ENCODE measurements at places on chromosomes 5 and 9.

GRCh38 chr5:62431735-62432620 is 19.4 kb downstream of the IPO11 start:
- no peak for DNase-seq

DNA sequence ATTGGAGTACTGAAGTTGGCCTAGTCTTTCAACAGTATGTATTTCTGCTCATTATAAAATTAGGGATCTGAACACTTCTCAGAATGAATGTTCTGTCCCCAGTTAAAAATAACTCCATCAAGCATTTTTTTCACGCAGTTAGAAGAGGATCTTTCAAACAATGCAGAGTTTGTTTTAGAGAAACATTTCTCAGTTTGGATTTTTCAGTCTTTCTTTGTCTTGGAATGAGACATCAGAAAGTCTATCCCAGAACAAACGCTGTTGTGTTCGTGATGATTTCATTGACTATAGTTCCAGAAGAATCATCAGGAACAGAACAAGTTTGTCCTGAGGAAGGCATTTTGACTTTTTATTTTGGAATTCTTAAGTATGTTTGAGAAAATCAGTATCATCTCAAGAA is 218.7 kb downstream of the ARRDC3 start:
- DNase-seq, result no peak

DNA sequence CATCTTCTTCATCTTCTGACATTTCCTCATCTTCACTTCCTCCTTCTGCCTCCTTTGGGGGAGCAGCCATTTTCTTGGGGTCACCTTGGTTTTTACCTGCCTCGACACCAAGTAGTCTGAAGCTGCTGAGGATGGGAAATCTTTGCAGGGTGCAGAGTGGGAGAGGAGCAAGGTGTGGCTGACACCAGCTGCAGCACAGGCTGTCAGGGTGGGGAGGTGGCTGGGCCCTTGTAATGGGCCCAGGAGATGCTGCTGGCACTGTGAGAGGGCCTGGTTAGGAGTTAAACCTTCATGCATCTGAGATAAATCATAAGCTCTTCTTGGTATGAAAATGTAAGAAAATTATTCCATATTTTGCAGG is 7.7 kb downstream of the RABL6 start:
- DNase-seq, result no peak

DNA sequence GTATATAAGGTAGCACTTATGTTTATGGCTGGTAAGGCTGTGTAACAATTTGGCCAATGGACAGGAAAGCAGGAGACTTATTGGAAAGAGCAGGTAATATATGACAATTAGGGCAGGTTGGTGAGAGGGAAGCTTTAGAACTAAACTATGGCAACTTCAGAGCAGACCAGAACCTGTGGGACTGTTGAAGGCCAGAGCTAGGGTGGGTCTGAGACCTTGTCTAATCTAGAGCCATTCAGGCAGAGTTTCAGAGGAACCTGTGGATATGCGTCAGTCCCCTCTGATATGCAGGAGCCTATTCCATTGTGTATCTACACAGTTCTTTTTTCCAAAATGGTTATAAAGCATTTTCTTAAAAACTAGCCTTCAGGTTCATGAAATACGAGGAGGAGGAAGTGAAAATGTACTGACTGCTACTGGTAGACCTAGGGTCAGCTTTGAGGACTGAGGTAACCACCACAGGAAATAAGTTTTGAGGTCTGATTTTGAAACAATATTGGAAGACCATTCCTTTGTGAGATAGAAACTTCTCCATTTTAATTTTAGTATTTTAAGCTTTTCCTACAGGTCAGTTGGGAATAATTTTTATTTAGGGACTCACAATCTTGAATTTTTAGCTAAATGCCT is 37.6 kb downstream of the ELL2 start:
- DNase-seq, result no peak

DNA sequence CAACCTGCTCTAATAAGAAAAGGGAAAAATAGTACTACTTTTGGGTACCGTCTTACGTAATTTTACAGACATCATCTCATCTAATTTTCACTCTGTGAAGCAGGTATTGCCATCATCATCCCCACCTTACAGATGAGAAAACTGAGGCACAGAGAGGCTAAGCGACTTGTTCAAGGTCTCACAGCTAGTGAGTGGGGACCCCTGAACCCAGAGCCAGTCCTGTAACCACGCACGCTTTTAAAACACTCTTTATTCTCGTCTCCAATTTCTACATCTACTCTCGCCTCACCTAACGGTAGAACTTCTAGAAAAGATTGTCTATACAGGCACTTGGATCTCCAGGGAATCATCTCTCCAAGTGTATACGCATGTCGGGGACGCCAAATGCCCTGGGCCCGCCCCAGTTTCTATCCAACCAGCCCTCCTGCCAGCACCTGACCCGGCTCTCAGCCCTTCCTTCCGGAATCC is 1.5 kb upstream of the TRAF1 start:
- peak; percentile 67 for DNase-seq

DNA sequence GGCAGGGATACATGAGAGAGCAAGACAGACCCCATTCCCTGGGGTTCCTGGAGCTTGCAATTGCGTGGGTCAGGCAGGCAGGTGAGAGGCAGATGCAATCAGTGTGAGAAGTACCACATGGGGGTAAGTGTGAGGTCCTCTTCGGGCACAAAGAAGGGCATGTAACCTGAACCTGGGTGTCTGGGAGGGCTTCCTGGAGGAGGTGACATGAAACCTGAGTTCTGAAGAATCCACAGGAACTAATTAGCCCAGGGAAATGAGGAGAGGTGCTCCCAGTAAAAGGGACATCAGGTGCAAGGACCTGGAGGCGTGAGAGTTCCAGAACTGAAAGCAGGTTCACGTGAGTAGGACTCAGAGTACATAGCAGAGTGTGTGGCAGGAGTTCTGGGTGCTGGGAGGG is 2.5 kb downstream of the AMBP start:
- no peak for DNase-seq

DNA sequence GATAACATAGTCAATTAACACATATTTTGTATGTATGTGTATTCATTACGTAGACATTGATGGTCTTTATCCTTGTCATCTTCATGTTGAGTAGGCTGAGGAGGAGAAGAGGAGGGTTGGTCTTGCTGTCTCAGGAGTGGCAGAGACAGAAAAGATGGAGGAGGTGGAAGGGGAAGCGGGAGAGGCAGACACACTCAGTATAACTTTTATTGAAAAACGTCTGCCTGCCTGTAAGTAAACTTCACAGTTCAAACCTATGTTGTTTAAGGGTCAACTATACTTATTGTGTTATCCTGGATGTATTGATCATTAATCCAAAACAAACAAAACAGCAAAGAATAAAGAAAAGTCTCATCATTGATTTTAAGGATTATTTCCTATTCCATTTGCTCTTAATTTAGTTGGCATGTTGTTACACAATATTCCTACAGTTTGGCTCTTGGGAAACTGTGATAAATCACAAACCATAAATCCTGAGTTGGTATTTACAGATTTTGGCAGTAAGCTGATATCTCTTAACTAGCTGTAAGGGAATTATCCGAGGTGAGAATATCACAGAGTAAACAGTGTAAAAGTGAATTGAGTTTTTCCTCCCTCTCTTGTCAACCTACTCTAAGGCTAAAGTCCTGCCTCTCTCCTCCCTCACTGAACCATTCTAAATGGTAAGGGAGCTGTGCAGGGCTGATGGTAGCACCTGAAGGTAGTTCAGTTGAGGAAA is 487.2 kb downstream of the SPATA31D1 start:
- no peak for DNase-seq

DNA sequence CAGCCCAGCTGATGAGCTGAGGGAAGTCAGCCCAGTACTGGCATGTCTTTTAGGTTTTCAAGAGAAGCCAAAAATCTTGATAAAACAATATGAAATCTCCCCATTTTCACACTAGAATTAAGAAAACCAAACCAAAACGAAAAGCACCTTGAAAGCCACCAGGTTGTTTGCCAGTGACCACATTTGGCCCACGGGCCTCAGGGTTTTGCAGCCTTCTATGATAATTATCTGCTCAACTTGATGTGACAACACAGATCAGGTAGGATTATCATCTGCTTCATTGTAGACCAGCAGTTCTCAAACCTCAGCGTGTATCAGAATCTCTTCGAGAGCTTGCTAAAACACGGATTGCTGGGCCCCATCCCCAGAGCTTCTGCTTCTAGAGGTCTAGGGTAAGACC is 101.4 kb downstream of the GALNT10 start:
- no peak for DNase-seq

DNA sequence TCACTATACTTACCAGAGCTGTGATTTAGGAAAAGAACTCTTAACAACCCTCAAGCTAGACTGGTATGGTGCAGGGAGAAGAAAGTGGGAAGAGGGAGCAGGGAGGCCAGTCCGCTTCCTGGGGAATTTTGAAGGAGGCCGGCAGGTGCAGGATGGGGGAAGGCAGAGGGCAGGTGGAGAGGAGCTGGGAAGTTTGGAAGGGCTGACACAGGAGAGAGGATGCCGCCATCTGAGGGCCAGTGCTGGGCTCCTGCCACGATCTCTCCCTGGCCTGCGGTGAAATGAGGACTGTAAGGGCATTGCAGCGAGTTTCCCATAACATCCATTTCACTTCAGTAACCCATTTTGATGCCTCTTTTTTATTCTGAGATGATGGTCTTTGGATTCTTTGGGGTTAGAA is 8.9 kb downstream of the DAB2IP start:
- DNase-seq, result no peak

GRCh38 chr5:39052141-39052540 is 22.1 kb downstream of the RICTOR start:
- no peak for DNase-seq

GRCh38 chr5:18699681-18700080 is 1065.4 kb downstream of the TAF11L14 start:
- no peak for DNase-seq

DNA sequence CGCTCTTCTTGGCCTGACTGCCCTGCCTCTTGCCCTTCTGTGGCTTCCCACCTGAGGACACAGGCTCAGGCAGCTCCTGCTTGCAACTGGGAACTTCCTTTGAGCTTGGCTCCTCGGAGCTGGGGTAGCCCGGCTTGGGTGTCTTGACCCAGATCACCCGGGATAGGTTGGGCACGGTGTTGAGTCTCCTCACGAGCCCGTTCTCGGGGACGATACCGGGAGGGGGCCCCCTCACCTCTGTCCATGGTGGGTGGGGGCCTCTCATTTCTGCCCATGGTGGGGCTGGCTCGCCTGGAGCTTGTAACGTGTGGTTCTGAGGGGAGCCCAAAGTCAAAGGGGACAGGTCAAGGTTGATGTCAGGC is 7.8 kb upstream of the DDX41 start:
- no peak for DNase-seq

GRCh38 chr5:140220032-140220697 is 45.2 kb downstream of the CYSTM1 start:
- peak; percentile 40 for DNase-seq

- DNase-seq, result no peak
These were observed 68.2 kb upstream of the TBCA start for GRCh38 chr5:77844373-77844622.

- DNase-seq, result no peak
These were observed 26.7 kb downstream of the FAM219A start for GRCh38 chr9:34431667-34432066.

DNA sequence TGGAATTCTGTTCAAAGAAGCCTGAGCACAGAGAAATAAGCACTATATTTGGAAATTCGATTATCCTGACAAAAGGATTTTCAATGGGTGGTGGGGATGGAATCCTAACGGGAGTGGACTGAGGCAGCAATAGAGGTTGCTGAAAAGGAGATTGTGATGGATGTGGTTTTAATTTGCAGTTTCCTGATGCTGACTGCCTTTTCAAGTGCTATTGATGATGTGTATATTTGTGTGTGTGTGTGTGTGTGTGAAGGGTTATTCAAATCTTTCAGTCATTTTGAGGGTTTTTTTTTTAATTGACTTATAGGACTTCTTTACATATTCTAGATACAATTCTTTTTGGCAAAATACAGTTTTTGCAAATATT is 614.5 kb downstream of the HINT1 start:
- DNase-seq, result no peak

DNA sequence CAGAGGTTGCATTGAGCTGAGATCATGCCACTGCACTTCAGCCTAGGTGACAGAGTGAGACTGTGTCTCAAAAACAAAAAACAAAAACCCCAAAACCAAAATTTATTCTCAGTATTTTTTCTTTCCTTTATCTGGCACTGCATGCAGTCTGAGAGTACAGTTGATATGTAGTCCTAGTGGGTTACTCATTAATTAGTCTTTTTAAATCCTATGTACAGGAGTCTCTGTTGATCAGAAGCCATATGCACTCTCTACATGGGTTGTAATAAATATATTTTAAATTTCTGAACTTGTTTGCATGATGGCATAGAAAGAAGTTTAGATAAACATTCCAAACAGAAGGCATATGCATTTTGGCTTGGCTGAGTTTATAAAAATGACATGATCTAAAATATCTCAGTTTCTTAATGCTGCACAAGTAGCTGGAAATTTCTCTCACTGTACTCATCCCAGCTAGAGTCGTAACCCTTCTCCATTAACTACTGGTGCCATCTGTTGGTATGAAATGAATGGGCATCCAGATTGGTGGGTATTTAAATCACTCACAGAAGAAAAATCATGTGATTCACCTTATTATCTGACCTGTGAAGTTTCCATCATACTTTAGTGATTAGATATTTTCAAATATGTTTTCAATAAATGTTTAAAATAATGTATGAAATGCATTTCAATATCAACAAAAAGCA is 284.8 kb downstream of the CTNND2 start:
- DNase-seq, result no peak

DNA sequence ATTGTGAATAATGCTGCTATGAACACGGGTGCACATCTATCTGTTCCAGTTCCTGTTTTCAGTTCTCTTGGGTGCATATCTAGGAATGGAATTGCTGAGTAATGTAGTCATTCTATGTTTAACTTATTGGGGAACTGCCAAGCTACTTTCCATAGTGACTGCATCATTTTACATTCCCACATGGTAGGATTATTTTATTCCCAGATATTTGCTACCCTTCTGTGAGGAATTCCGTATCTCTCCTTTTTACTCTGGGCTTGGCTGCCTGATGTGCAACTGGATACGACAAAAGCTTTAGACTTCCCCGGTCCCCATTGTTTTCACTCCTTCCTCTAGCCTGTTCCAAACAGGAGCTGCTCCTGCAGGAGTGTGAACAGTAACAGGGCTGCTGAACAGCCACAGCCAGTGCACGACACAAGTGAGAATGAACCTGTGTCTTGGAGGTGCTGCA is 7.2 kb downstream of the TAS2R1 start:
- DNase-seq, result no peak

DNA sequence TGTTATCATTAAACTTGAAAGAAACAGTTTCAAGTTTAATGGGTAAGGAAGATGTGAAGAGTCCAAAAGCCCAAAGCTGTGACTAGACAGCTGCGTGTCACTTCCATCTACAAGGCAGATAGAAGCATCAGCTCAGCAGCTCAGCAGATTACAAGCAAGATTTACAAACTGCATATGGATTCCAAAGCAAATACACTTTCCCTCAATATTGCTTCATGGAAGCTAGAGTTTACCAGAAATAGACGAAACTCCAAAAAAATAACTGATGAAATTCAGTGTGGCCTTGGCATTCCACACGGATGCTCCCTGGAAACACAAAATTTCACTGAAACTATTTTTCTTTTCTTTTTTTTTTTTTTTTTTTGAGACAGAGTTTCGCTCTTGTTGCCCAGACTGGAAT is 17.9 kb downstream of the MYO10 start:
- DNase-seq, result no peak

All from activated T-cell treated with anti-CD3 and anti-CD28 coated beads, Interleukin-2, amount 50 U/mL, for 48 hours (primary cell).